ENCODE measurements at places on chromosomes 2 and 18.

- peak; percentile 33 for DNase-seq
These were observed 52.2 kb downstream of the C1QL2 start for GRCh38 chr2:119106301-119106897.

- DNase-seq = no peak
These were observed 83.4 kb downstream of the AAK1 start for GRCh38 chr2:69560147-69560482.

DNA sequence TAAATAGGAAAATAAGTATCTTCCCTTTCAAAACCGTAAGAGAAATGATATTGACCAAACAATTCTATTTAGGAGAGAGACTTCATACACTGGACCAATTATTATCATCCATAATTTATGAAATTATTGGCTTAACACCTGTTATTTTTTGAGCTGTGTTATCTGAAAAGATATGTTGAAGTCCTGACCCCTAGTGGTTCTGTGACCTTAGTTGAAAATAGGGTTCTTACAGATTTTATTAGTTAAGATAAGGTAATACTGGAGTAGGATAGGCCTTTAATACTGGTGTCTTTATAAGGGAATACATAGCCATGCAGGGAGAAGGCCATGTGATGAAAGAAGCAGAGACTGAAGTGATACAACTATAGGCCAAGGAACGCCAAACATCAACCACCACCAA, 659.6 kb downstream of the DCC start:
- no peak for DNase-seq

GRCh38 chr2:8300216-8300615, 381.6 kb upstream of the ID2 start:
- DNase-seq = no peak

GRCh38 chr2:60794271-60794863, 38.3 kb downstream of the PAPOLG start:
- DNase-seq = peak; percentile 43

- no peak for DNase-seq
These were observed 574.7 kb upstream of the SLC8A1 start for GRCh38 chr2:41026613-41027012.

- DNase-seq = no peak
These were observed 207.4 kb downstream of the TMEM247 start for GRCh38 chr2:46686811-46687210.

DNA sequence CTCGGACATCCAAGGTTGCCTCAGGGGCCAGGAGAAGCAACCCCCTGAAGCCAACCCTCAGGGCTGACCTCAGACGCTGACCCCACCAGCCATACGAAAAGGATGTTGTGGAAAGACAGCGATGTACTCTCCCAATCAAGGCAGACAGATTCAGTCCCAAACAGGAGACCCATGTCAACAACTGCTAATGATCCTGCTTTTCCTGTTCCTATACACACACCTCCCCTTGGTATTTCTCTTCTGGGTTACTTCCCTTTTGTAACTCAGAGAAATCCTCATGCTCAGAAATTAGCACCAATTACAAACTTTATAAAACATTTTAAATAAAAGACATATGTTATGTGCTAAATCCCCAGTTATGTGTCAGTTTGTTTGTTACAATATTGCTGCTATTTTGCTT, 120.8 kb downstream of the PID1 start:
- no peak for DNase-seq

DNA sequence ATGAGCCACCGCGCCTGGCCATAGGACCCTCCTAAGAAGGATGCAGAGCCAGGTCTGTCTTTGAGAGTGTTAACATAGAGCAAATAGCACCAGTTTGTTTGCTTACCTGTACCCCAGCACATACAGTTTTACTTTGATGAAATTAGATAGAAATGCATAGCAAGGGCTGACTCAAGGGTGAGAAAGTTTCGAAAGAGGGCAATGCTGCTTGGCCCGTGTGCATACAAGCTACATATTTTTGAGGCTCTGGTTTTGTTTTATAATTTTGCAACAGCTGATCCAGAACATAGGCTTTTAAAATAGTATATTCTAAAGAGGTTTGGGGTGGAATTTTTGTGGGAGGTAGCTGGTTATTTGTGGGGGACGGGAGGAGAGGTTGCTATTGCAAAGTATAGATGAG, 151.7 kb downstream of the MCFD2 start:
- DNase-seq = no peak

- DNase-seq = no peak
These were observed 335 bp upstream of the NCKAP5 start for GRCh38 chr2:133568598-133568997.

- DNase-seq = no peak
These were observed 63.7 kb upstream of the CYP26B1 start for GRCh38 chr2:72211350-72211749.

GRCh38 chr2:48927355-48927754, 171.8 kb upstream of the LHCGR start:
- DNase-seq = no peak

GRCh38 chr2:234092344-234092743, 41.8 kb downstream of the SPP2 start:
- no peak for DNase-seq

DNA sequence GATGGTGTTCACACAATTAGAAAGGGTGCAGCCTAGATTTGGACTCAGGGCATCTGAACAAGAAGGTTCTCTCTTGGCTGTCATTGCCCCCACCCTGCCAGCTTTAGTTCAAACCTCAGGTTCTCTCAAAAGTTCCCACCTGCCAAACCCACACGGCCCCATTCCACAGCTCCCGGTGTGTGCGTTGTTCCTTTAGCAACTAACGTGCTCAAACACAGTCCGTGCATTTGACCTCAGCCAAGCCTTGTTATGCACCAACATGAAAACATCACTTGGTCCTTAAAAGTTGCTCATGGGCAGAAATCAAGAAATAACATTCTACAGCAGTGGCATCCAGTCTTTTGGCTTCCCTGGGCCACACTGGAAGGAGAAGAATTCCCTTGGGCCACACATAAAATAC, 32.0 kb downstream of the LOXHD1 start:
- DNase-seq = no peak

- no peak for DNase-seq
These were observed 244.9 kb upstream of the PXDN start for GRCh38 chr2:1989216-1989615.
